ENCODE measurements at places on chromosomes 1 and 21.

GRCh38 chr1:222953585-222953984, 138.7 kb downstream of the DISP1 start:
- no peak for DNase-seq

DNA sequence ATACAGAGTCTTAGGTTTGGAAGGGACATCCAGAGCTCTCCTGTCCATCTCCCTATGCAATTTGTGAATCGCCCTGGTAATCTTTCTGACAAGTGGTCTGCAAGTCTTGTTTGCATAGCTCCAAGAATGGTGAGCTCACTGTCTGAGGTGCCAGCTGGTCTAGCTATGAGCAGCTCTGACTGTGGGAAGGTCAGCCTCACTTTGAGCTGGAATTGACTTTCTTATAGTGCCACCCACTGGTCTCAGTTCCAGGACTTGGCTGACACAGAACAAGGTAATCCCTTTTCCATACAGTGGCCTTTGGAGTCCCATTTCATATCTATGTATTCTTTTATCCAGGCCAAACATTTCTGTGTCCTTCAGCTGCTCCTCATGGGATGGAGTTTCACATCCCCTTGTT, 95.6 kb upstream of the C8B start:
- peak; percentile 34 for DNase-seq

GRCh38 chr1:1419363-1419812, 1.7 kb downstream of the ANKRD65 start:
- no peak for DNase-seq

- peak; percentile 15 for DNase-seq
Observed at GRCh38 chr1:23100074-23100748, 68.4 kb downstream of the LUZP1 start.

GRCh38 chr1:85494904-85495266, 29.9 kb upstream of the DDAH1 start:
- DNase-seq: peak; percentile 14

- DNase-seq: no peak
Observed at GRCh38 chr1:238811211-238811879, 575.0 kb upstream of the CHRM3 start.

DNA sequence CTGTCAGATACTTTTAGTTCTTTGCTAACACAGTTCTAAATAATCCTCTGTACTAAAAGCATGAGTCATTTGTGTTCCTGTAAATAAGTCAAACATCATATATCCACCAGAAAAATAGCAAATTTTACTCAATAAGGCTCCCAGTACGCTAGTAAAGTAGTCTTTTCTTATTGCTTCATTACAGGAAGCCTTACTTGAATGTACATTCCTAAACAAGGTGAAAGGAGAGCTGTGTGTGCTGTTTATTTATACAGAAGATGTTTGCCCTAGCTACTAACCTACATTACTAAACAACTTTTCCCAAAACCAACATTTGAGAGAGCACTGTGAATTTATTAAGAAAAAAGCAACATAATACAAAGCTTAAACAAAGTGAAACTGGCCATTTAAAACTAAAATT, 52.0 kb downstream of the ZNHIT6 start:
- no peak for DNase-seq

DNA sequence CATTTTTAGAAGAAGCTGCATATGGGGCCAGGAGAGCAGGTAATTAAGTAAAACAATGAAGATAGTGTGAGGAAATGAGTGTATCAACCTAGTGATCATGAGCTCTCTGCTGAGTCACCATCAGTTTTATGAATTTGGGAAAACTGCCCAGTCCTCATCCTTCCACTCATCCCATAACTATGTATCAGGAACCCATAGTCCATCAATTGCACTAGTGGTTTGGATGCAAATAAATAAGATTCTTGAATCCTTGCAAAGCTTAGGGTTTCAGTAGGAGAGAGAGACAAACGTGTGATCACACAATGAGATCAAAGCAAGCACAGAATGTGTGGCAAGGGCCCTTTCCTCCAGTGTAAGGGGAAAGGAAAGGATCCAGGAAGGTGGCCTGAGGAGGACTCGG, 145.6 kb downstream of the ZZZ3 start:
- DNase-seq: no peak

- DNase-seq: no peak
Observed at GRCh38 chr1:85555420-85555819, 25.1 kb upstream of the CCN1 start.

DNA sequence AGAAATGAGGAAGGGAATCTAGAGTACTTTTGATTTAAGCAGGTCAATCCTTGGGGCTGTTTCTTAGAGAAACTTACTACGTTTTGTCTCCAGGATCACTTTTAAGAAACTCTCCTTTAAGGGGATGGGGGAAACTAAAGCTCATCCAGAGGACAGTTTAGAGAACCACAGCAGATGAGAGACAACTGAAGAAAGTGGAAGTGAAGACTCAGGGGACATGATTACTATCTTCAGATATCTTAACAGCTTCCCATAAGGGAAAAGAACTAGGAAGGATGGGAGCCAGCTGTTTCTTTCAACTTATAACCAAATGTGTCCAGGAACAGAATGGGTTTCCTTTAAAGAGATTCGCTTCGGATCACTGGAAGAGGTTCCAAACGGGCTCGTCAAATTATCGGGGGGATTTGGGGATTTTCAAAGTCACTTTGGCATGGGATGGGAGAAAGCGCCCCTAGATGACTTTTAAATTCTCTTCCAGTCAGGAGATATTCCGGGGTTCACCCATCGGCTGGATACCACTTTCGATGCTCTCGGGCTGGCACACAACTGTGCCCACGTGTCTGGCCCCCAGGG, 1.2 kb downstream of the SCMH1 start:
- DNase-seq: no peak

- peak; percentile 34 for DNase-seq
Observed at GRCh38 chr1:84758968-84759491, 68.8 kb upstream of the SSX2IP start.

DNA sequence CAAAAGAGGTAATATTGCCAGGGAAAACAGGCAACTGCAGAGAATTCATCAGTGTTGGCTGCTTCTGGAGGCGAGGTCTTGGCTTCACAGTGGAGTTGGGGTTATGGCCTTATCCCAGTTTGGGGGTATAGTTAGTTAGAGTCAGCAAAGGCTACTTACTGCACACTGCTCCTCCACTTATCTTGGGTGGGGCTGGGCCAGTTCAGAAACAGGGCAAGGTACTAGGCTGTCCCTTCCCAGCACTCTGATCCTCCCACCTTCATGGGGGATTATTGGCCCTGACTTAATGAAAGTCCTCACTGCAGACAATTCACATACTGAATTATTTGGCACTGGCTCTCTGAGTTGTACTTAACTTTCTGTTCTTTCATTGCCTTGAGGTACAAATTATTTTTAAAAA, 189.6 kb downstream of the NRIP1 start:
- no peak for DNase-seq

DNA sequence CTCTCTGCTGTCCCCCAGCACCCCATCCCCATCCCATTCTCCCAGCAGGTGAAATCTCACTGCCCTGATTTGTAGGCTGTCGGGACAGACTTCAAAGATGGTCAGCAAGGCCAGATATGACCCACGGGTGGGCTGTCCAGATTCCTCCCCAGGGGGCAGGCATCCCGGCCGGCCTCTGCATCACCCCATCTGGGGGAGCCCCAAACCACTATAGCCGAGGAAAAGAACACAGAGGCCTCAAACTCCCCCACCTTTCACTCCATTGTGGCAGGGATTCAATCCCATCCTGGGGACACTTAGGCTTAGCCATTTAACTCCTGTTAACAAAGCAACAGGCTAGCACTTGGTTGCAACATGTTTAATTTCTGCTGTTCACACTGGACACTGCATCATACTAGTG, 8.8 kb downstream of the MUL1 start:
- DNase-seq: no peak

- DNase-seq: no peak
Observed at GRCh38 chr1:86489242-86489878, 20.6 kb downstream of the CLCA1 start.

DNA sequence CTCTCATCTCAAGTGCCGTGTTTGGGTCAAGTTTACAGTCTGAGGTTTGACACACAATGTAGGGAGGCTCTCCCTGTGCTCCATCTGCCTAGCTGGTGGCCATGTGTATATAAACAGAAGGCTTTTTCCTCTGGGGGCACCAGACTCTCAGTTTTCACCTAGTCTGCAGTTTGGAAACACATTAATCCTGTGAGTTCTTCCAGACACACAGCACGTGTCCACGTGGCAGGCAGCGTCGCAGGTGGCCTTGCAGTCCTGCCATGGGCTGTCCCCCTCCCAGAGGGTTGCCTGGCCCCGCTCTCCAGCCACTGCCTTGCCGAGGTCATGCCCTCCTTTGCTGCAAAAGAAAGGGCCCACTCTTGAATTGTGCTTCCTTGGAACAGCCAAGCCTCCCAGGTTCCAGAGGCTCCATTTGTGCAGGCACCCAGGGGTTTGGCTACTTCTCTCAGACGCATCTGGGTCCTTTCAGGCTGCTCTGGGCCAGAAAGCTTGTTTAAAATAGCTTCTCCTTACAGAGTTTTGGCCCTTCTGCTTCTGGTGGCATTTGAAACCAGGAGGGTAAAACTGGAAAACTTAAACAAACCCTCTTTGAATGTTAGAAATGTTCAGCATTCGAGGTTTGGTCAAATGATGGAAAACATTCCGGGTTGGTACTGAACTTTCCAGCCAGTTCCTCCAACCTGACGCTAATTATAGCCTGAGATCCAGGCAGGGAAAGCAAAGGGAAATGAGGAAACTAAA, 4.4 kb upstream of the RUNX1 start:
- DNase-seq: peak; percentile 11

DNA sequence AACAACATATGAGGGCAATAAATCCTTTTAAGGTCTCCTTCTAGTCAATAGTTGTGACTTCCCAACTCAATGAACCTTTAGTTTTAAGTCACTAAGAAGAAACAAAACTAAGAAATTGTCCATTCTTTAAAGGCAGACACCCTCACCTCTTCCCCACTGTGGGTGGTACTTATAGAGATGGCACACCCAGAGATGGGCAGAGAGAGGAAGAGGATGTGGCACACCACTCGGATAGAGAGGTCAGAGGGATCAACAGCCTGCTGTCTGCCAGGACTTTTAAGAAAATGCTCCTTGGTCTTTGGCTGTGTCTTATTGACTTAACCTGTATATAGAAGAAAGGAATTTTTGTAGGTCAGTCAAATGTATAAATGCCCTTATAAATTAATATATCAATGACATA, 45.1 kb downstream of the FASLG start:
- DNase-seq: no peak

- peak; percentile 40 for DNase-seq
Observed at GRCh38 chr1:16612332-16613172, 812 bp downstream of the NBPF1 start.

GRCh38 chr1:178869119-178869697, 1.7 kb downstream of the ANGPTL1 start:
- DNase-seq: no peak

GRCh38 chr1:22452481-22452957, 868 bp downstream of the ZBTB40 start:
- DNase-seq: peak; percentile 32

DNA sequence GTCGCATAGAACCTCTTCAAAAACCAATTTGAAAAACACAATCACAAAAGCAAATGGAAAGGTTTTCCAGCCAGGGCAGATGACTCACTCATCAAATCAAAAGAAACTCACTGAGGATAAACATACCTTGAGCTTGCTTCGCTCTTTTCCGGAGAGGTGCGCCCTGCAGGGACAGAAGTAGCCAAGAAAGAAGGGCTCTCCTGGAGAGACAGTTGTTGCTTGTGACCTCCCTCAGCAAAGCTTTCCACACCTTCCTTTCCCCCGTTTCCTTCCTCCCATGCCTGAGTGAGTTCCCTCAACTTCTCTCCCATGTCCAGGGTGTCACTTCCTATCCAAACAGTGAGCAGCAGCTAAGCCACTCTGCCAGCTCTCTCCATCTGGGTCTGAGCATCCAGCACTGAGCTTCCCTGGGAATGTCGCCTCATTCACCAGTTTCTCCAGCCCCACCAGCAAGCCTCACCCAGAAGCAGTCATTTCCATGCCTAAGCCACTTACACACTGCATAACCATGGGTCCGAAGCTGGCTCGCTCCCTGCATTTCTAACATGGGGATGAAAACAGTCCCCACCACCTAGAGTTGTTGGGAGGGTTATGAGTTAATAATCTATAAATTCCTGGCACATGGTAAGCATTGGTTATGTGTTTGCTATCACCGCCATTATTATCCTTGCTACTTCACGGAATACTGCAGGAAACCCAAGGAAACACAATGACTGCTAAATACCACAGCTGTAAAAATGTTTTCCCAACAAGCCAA, 75.0 kb downstream of the PTPN14 start:
- no peak for DNase-seq

DNA sequence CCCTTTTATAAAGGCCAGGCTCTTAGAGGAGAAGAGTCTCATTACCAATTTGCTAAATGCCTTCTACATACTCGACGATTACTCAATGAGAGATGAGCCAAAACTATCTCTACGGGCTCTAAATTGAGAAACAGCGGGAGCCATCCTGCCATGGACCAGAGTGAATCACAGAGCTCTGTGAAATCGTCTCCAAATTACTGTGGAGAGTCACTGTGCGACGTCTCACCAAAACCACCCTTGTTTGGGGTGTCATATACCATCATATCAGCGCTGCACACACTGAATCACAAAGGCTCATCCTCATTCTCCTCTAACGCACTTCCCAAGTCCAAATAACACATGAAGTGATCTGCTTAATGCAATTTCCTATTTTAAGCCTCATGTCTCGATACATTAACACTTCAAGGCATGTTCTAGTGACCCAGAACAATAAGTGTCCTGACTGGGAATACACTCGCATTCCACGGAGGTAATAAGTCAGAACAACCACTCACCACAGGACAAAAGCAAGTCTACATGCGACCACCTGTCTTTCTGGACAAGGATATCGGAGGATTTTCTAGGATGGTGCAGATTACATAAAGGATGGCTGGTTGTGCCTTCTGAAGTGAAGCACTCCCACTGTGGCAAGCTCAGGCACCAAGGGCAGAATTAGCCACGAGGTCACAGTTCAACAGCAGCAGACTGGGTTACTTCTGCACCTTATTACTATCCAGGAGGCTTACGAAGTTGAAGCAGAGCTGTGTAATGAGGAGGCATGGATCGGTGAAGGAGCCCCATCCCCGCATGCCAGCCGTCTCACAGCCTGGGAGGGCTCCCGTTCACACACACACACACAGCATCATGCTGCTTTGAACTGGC, 44.3 kb downstream of the NID1 start:
- DNase-seq: no peak

DNA sequence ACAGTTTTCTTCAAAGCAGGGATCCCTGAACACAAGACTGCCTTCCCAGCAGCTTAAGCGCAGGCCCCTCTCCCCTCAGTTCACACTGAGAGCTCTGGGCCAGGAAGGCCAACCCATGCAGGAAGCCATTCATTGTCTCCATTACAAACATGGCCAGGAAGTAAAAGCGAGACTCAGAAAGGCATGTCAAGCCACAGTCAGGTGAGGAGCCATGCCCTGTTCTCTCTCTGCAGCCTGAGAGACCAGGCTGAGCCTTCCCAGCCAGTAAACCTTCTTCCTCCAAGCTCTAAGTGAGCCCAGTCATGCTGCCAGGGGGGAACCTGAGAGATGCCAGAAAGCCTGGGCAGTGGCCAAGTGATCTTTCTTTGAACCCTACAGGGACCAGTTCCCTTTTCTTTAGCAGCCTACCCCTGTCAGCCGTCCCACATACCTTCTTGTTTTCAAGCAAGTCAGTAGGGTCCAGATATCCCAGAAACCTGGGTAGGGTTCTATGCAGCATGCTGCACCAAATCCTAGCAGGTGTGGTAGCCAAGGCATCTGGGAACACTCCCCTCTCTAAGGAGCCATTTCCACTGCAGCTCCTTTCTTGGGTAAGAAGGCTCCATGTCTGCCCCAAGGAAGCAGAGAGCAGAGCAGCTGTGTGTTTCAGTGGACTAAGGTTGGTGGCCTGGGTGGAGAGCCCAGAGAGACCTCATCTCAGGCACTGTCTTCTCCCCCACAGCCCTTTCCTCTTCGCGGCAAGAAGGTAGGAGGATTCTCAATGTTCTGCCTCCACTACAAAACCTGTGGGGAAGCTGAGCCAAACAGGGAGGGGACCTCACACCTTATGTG, 977 bp downstream of the TRAF3IP3 start:
- DNase-seq: no peak

Measured in NCI-H146 (cell line).